NCI-H510A (cell line): ENCODE measurements at places on chromosomes 1 and 21.

GRCh38 chr1:29032841-29033240 is 90.9 kb downstream of the TMEM200B start:
- DNase-seq: no peak

DNA sequence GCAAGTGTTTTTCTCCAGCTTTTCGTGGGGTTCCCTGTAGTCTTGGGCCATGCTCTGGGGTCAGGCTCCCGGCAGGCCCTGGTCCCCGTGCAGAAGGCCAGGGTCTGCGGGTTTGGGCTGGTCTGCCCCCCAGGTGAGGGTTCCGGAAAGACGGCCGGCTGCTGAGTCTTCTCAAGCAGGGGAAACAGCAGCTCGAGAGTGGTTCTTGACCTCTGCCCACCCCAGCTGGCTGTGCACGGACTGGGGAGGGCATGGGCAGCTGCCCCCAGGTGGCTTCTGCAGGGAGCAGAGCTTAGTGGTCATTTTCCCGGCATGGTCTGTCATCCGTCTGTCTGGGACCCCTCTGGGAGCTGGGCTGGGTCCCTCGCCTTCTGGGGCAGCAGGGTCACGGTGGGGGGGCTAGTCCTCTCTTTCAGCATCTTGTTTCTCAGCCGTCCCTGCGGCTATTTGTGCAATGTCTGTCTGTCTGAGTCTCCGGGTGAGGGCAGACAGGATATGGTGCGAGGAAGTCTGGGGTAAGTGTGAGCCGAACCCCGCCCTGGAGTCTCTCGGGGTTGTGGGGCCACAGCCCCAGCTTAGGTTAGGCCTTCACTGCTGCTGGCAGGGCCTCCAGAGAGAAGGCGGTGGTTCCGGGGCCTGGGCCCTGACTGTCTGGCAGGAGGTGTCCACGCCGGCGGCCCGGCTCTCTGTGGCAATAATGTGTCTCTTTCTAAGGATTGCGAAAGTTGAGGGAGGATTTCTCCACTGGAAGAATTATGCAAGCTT is 6.1 kb downstream of the SKI start:
- DNase-seq: no peak

DNA sequence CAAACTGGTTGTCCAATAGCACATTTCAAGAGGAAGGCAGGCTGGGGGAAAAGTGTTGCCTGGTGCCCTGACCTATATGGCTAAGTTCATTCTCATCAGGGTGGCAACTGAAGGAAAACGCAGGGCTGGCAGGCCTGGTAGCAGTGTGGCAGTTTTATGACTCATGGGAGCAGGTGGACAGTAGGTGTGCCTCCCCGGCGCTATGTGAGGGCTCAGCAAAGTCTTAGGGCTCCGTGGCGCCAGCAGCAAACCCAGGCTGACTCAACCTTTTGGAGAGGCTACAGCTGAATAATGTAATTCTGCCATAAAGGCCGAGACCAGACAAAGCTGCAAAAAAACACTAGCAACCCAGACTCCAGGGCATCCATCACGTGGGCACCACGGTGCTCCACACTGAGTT is 23.6 kb downstream of the GADD45A start:
- DNase-seq: no peak

GRCh38 chr1:247468481-247469140 is 10.7 kb upstream of the OR2B11 start:
- DNase-seq: no peak

- no peak for DNase-seq
These were observed 31.1 kb downstream of the CNST start for GRCh38 chr1:246597340-246597739.

DNA sequence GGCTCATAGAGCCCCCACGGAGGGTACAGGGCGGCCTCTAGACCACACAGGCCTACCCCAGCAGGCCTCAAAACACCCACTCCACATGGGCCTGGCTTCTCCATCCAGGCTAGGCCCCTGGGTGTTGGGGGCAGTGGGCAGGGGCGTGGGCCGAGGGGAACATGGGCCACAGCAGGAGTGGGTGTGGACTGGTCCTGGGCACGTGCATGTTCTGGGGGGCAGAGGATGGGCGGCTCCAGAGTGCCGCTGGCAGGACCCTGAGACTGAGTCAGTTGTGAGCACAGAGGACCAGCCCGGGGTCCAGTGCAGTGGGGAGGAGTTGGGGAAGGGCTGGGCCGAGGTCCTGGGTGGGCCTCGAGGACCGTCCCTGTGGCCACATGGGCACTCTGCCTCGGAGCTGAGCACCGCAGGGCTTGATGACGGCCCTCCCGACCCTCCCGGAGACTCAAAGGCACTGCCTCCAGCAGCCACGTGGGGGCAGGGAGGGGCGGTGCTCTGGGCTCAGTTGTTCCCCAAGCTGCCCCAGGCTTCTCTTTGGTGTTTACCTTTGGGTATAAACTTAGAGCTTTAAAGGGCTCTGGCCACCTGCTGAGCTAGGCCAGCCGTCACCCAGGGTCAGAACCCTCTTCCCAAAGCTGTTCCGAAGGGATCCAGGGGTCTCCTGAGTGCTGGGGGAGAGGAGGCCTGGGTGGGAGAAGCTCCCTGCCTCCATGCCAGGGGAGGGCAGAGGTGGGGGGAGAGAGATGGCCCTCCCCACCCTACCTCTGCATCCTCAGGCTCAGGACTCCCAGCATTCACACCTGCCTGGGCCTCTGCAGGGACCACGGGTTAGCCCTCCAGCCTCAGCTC is 79.9 kb downstream of the MORN1 start:
- DNase-seq: peak; percentile 88

GRCh38 chr1:93749487-93749886 is 67.8 kb upstream of the BCAR3 start:
- DNase-seq: no peak

DNA sequence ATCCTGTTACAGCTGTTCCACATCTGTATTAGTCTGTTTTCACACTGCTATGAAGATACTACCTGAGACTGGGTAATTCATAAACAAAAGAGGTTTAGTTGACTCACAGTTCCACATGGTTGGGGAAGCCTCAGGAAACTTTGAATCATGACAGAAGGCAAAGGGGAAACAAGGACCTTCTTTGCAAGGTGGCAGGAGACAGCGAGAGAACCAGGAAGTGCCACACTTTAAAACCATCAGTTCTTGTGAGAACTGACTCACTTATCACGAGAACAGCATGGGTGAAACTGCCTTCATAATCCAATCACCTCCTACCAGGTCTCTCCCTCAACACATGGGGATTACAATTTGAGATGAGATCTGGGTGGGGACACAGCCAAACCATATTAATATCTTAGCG is 110.3 kb upstream of the TRABD2B start:
- no peak for DNase-seq

GRCh38 chr21:25842925-25843324 is 108.2 kb downstream of the GABPA start:
- no peak for DNase-seq

GRCh38 chr1:109499661-109500536 is 6.0 kb downstream of the CYB561D1 start:
- DNase-seq: no peak

DNA sequence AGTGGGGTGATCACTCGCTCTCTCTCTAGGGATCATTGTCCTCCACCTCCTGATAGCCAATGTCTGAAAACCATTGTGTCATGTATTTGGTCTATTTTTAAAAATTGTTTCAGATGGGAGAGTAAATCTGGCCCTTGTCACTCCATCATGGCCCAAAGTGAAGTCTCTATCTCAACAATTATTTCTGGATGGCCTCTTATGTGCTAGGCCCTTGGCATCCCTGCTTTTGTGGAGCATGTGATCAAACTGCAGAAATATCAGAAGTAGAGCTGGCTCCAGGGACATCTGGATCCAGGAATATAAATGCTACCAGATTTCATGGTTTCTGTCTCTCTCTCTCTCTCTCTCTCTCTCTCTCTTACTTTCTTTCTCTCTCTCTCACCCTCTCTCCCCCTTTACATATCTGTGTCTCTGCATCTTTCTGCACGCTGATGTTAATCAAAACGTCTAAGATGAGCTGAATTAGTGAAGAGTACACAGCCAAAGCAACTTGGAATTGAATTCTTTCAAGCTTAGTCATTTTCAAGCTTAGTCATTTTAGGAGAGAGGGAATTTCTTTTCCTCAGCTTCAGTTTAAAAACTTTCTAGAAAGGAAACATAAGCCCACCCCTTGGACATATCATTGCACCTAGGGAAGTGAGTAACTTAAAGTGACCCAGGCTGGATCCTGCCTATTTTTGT is 47.4 kb upstream of the DOCK7 start:
- no peak for DNase-seq

- no peak for DNase-seq
These were observed 37.4 kb upstream of the SRRM1 start for GRCh38 chr1:24605534-24606295.

DNA sequence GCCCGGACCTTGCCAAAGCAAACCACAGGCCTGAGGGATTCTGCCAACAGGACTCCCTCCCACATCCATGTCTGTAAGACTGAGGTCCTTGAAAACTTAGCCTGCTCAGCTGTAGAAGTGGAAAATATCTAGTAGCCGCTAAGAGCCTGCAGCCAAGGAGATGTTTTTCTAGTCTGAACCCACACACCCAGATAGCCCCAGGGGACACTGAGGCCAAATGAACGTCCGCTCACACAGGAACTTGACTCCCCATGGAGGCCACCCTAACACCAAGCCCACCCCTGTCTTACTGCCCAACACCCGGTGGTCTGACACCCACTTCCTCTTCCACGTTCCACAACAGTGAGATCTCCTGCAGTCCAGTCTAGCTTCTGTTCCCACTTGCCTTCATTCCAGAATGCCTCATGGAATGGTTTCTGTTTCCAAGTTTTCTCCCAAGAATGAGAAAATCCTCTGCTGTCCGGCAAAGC is 174.8 kb downstream of the PLPP3 start:
- DNase-seq: no peak

- DNase-seq: no peak
These were observed 4.8 kb upstream of the COL6A1 start for GRCh38 chr21:45976701-45977311.

GRCh38 chr1:225544924-225545323 is 108.0 kb downstream of the ENAH start:
- no peak for DNase-seq

GRCh38 chr1:94113589-94114226 is 7.2 kb downstream of the ABCA4 start:
- DNase-seq: no peak

DNA sequence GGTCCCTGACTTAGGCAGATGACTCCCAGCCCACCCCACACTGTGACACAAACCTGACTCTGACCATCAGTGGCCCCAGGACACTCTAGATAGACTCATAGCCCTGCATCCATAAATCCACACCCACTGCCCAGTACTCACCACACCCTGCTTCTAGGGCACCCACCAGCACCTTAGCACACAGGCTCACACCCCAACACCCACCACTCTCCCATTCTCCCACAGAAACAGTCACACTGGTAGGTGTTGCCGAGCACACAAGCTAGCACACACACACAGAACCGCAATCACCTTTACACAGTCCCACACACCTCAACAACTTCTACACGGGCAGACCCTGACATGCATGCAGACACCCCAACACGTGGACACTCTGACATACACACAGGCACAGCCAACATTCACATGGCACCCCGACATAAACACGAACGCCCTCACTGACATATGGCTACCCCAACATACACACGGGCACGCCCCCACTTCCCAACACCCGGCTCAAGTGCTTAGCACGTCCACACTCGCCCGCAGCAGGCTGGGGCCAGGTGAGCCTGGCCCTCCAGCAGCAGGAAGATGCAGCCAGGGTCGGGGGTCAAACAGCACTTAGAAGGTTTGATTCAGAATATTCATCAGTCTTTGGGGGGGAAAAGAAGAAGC is 105.5 kb upstream of the TARDBP start:
- DNase-seq: peak; percentile 77

- DNase-seq: no peak
These were observed 234.2 kb upstream of the FGGY start for GRCh38 chr1:59062743-59063142.

- DNase-seq: no peak
These were observed 1.4 kb upstream of the TNFRSF1B start for GRCh38 chr1:12165342-12165741.

- DNase-seq: no peak
These were observed 986.6 kb upstream of the ADAMTS5 start for GRCh38 chr21:27953340-27954045.

- DNase-seq: no peak
These were observed 16.1 kb downstream of the EIF2B3 start for GRCh38 chr1:44970317-44970716.

DNA sequence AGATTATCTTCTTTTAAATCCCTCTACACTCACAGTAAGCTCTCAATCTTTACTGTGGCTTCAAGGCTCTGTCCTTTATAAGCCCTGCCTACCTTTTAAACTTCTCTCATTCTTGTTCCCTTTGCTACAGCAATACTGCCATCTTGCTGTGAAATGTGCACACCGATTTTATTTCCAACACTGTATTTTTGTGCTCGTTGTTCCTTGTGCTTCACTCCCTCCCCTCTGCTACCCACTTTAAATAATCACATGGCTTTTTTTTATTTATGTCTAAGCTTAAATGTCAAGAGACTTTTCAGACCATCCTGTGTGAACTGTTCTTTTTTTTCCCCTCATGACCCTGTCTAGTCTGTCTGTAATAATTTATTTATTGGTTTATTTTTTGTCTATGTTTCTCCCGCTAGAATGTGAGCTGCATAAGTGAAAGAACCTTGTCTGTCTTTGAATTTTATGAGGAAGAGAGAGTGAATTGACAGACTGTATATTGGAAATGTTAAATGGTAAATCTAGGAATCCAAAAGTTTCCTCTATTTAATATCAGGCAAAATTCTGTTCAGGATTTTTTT is 45.7 kb downstream of the ABCD3 start:
- DNase-seq: peak; percentile 2

- no peak for DNase-seq
These were observed 53.5 kb downstream of the MRPL37 start for GRCh38 chr1:54253480-54253879.

DNA sequence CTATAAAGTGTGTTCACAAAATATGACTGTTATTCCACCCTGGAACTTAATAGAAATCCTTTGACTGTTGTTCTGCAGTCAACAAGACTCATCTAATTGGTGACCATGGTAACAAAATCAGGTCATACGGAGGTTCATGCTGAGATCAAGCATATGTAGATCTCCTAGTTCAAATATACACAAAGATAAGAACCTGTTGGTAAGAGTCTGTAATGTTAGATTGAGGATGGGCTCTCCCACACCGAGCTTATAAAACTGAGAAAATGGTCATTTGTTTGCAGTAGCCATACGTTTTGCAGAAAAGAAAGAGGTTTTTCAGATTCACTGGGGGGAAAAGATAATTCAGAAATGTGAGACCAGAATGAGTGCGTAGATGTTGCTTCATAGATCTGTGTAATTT is 468.1 kb downstream of the RPS6KC1 start:
- DNase-seq: no peak

DNA sequence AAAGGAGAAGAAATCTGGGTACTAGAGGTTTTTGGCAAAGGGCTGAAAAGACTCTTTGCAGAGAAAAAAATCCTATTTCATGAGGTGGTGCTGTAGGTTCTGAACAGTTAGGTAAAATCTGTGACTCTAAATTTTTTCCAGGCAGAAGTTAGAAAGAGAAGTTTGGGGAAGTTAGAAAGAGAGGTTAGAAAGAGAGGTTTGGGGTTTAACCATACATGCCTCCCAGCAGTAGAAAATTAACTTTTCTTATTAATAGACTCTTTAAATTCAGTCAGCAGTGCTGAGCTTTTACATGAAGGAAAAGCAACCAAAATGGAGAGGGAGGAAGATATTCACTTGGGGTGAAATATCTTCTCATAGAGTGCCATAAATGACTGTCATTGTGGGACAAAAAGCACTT is 12.2 kb downstream of the AMY1C start:
- no peak for DNase-seq

GRCh38 chr1:176374967-176375569 is 87.9 kb upstream of the PAPPA2 start:
- peak; percentile 29 for DNase-seq
